NCI-H446 (cell line): ENCODE measurements at places on chromosomes 6 and 20.

GRCh38 chr6:108710551-108710950, 137.7 kb upstream of the ARMC2 start:
- no peak for DNase-seq

DNA sequence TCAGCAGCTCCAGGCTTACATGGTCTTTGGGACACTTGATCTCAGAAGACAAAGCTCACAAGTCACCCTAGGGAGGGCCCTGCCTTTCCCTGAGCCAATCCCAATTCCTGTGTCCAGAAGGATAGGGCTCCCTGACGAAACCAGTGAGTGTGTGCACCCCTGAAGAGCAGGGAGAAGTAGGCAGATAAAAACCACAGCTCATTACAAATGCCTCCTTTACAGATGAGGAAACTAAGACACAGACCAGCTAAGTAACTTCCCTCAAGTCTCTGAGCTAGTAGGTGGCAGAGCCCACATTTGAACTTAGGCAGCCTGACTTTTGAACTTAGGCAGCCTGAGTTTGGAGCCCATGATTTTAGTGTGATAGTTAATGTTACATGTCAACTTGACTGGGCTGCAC, 6.7 kb upstream of the ZFAND3 start:
- DNase-seq = no peak

GRCh38 chr20:43241057-43241702, 51.5 kb upstream of the PTPRT start:
- no peak for DNase-seq

GRCh38 chr20:9629831-9630230, 115.4 kb downstream of the LAMP5 start:
- DNase-seq = no peak

DNA sequence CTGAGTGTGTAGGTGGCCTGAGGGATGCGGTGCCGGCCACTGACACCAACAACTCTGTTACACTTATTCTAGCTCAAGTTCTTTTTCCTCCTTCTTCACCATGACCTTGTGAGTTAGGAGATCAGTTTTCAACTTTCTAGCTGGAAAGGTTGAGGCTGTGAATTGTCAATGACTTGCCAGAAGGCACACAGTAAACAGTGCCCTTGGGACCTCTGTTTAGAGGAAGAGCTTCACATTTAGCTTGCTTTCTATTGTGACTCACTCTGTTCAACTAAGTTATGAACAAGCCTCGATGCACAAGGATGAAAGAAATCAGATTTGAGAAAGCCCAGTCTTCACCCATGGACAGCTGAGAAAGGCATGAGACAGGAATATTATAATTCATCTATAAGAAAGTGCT, 455.6 kb downstream of the MAFB start:
- no peak for DNase-seq

- DNase-seq = no peak
These were observed 29.5 kb downstream of the BEND6 start for GRCh38 chr6:56984361-56984760.

- DNase-seq = peak; percentile 69
These were observed 611 bp downstream of the NFYA start for GRCh38 chr6:41073203-41073967.

GRCh38 chr6:84768442-84769174, 4.2 kb upstream of the TBX18 start:
- no peak for DNase-seq

- DNase-seq = no peak
These were observed 91.3 kb upstream of the HEY2 start for GRCh38 chr6:125658136-125658535.

DNA sequence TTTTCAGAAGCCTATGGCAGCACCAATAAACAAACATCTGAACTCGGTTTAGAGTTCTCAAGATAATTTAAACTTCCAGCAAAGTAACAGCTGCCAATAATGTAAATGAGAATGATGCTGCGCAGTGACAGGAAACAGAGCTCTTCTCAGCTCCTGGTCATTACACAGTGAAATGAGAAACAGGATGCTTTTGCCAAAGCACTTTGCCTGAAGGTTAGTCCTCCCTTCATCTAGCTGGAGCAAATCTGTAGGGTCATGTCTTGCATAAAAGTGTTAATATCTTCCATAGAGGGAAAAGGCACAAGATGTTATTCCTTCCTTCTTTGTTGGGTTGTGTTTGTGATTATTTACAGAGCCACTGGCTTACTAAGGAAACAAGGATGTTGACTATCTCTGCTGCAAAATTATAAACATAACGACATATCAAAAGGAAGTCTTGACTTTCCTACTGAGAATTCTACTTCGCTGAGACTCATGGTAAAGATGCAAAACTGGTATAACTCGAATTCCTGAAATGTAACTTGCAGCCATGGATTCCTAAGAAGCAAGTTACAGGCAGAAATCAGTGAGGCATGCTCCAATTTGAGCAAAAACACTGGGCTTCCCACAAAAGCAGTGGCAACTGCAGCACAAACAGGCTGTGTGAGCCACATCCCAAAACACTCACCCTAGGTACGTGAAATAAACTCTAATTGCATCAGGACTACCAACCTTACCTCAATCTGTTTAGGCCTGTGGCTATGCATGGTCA, 102.5 kb upstream of the BEND6 start:
- DNase-seq = no peak

- DNase-seq = no peak
These were observed 125.8 kb downstream of the MRPL14 start for GRCh38 chr6:44001318-44002066.
